ENCODE measurements at places on chromosomes 5 and 9.

- no peak for DNase-seq
Observed at GRCh38 chr5:93307557-93307956, 273.5 kb downstream of the NR2F1-AS1 start.

GRCh38 chr9:114969269-114969668 lies 38.9 kb upstream of the TNFSF8 start:
- DNase-seq: no peak

DNA sequence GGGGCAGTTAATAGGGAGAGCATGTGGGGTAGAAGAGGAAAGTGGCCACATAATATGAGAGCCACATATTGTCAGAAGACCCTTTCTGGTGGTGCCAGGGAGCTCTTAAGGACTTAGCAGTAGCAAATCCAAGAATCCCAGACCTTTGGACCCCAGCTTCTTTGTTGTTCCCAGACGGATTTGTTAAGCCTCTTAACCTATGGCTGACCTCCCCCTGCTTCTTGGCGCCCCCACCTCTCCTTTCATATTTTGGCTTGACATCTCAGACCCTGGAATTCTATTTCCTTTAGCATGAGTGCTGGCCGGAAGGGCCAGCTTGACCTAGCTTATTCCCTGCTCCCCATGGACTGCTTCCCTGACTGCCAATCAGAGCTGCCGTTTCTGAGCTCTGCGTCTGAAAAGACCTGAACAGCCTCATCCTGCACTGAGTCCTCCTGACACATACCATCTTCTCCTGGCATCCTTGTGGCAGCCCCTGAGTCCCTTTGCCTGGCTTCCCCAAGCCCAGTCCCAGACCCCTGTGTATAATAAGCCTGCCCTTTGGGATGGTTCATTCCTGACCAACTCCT lies 116.3 kb downstream of the PRKACG start:
- DNase-seq: no peak

GRCh38 chr5:62259699-62260250 lies 46.2 kb upstream of the KIF2A start:
- DNase-seq: no peak

DNA sequence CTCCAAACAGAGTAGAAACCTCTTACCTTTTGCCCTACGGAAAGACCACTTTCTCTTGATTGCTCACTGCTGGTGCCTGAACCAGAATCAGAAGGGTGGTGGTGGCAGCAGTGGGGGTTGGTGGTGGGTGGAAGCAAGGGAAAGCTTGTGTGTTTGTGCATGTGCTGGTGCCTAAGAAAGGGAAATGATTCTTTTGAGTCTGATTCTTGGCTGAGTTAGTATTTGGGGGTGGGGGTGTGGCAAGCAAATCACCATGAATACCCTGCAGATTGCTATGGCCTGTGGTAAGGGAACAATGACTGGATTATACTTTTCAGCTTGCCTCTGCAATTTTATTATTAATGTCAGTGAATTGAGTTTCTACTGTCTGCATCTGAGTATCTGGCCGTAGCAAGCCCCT lies 106.6 kb downstream of the ARHGAP26 start:
- DNase-seq: no peak

DNA sequence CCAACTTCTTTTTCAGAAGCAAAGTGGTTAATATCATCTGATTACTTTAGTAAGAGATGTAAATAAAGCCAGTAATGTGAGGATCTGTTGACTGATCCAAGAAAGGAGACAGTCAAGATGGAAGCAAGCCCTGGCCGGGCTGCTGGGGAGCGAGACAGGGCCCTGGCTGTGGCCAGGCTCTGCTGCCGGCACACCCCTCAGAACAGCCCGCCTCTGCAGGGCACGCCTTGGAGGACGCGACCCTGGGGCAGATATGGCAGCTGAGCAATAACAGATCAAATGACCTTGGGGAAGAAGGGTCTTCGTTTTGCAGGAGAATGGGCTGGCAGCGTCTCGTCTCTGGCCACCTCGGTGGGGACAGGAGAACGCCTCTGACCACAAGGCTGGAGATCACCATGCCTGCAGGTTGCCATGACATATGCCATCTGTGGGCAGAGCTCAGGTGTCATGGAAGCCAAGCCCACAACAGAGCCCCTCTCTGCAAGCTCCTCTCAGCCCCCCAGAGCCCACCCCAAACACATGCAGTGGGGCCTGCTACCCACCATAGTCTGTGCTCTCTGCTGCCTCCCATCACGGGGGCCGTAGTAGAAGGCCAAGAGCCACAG lies 206.5 kb downstream of the FANCC start:
- no peak for DNase-seq

Measured in NCI-H1417 (cell line).